ENCODE measurements at places on chromosomes 13 and 19.

GRCh38 chr19:4113398-4114088 lies 10.4 kb downstream of the MAP2K2 start:
- no peak for DNase-seq

GRCh38 chr13:86569974-86570373 lies 770.8 kb upstream of the SLITRK6 start:
- DNase-seq: no peak

- no peak for DNase-seq
Measured at GRCh38 chr13:112711528-112712265, 21.9 kb downstream of the ATP11A start.

GRCh38 chr13:33119856-33120543 lies 103.8 kb downstream of the KL start:
- no peak for DNase-seq

- no peak for DNase-seq
Measured at GRCh38 chr13:80083853-80084676, 256.9 kb downstream of the SPRY2 start.

DNA sequence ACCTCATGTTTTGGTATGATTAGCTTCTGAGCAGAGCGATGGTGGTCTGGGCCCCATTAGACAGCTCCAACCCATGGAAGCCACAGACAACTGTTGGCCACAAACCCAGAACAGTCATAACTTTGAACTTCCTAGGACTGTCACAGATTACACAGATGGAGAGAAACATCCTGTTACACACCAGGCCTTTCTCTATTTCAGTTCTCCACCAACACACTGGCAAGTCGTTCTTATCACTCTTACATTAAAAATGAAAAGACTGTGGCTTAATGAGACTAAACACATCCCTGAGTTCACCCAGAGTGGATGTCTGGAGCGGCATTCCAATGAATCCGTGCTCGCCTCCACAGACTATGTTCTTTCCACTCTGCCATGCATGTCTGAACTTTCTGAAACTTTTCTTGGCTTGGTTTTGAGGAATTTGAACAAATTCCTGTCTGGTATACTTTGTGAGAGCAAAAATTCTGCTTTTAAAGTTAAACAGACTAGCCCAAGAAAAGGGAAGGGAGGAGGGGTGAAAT lies 109.1 kb downstream of the NALCN start:
- no peak for DNase-seq

DNA sequence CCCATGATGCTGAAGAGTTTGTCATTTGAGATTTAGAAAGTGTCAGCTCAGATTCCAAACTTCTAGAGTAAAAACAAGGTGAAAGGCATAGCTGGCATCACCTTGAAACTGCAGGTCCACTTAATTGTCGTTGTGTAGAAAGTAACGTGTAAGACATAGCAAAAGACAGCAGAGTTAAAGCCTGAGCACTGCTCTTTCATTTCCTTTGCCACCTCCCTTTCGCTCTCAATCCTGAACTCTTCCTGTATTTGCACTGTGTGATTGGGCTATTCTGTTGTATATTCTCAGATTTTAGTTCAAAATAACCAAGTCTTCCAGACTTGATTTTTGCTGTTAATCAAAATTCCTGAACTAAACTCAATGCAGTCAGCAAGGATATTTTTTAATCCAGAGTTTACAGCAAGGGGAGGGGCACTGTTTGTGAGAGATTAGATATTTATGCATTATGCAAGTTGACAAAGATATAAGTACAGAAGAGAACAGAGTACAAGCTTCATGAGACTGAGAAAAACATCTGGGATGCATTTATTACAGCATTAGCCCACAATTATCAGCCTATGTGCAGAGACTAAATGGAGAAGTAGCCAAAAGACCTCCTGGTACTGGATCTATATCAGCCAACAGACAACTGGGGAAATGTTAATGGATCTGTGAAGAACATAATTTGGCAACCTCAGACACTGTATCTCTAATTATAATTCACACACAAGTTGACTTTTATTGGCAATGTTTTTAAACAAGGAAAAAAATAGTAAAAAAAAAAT lies 328.6 kb downstream of the SUCLA2 start:
- no peak for DNase-seq

- DNase-seq: no peak
Measured at GRCh38 chr19:36152019-36152351, 262 bp downstream of the COX7A1 start.

Measured in central memory CD8-positive, alpha-beta T cell (primary cell).